CD4-positive, alpha-beta T cell treated with Interleukin-10 for 1 hour (primary cell): ENCODE measurements at places on chromosomes 1 and 21.

DNA sequence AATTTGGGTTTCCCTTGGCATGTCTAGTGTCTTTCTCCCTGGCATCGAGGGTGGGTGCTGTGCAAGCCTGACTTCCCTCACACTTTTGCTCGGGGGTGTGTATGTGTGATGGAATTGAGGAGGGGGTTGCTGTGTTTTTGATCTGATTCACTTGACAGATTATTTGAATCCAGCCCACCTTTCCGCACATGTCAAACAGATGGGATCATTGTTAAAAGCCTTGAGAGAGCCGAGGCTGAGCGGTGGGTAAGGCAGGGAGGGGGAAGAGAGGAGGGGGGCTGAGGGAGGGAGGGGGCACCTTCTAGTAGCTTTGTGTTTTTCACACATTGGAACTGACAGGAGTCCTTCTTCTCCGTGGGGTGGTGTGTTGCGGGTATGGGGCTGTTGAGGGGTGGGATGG is 90.0 kb downstream of the PAPPA2 start:
- no peak for DNase-seq

DNA sequence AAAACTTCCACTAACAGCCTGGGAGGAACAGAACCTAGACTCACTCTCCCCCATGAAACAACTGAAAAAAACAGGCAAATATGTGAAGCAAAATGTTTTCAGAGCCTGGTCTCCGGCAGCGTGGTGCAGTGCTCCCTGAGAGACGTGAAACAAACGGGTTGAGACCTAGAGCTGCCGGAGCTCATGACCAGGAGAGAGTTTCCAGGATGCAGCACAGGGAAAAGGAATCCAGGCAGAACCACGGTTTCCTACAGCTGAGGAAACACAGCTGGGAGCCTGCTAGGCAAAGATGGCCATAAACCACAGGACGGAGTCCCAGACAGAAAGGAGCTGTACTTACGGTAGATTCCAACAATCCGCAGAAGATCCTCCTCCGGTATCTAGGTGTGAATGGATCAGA is 20.2 kb upstream of the SLC19A1 start:
- no peak for DNase-seq

DNA sequence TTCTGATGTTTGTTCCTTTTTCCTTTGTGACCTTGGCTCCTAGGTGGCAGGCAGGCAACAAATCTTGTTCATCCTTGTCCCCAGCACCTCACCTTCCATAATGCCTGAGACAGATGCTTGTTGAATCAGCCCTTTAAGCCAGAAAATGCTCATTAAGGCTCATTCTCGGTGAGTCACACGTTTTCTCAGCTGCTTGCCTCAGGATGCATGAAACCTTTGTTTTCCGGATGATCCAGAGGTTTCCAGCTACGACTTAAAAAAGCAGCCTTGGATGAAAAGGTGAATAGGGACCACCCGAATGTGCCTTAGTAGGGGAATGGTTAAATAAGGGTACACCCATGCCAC is 4.6 kb upstream of the ATP13A2 start:
- no peak for DNase-seq

DNA sequence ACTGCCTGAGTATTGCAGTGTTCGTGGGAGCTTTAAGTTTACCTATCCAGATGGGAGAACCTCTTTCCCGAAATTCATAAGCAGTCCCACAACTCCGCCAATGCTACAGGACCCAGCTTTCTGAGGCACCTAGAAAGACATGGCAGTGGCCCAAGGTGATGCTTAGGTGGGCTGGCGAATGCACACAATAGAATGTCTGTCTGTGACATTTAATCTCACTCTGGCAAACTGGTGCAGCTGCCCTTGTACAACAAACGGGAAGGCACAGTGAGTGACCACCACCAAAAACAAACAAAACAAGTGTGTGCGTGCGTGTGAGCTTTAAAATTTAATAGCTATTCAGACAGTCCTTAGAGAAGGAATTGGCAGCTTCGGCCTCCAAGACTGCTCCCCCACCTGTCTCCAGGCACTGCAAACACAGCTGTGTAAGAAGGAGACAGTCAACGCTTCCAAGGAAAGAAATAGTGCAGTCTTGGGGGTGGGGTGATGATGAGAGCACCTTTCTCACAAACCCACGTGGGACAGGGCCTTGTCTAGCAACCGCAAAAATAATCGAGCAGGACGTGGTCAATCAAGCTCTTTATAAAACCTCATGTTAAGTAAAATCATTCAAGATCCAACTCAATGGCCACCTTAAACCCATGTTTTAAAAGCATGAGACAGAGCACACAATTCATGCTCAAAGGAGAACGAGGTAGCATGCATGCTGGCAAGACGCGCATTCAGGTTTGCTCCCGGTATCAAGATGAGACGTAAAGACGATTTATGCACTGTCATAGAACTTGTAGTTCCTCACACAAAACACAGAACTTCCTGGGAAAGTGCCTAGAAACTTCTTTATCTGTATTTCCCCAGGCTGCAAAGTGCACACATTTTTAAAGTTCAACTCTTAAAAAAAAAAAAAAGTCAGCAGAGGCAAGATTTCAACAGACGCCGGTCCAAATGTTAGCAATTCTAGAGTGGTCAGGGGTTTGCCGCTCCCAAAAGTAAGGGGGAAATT is 84.1 kb downstream of the TM2D1 start:
- no peak for DNase-seq
